ENCODE measurements at places on chromosomes 7 and 10. TPM values are rescaled to one million over a fixed set of nuclear protein-coding genes. Genes with fewer than 3 reads are reported as not detected.

The OR2A7 gene
- not detected for total RNA-seq

The SPDYE16 gene
- 3.6 TPM for total RNA-seq

The KCNH2 gene
- total RNA-seq, result 25.3 TPM

The CYP3A5 gene
- 25.8 TPM for total RNA-seq

The SPDYE18 gene
- not detected for total RNA-seq

Measured in umbilical cord (tissue), 2 donors.